Bronchial epithelial cell (primary cell): ENCODE measurements at places on chromosomes 2 and 18. TPM values are rescaled to one million over a fixed set of nuclear protein-coding genes. Genes with fewer than 3 reads are reported as not detected.

MAL gene
- total RNA-seq, result 1.1 and 11.0 TPM in 2 replicates

ABCG5 gene
- not detected in 2 replicates for total RNA-seq

GLI2 gene
- total RNA-seq, result under 0.01 and 0.26 TPM in 2 replicates

MAP3K19 gene
- not detected in 2 replicates for total RNA-seq

OSR1 gene
- 1.3 and 1.7 TPM in 2 replicates for total RNA-seq

DOK6 gene
- not detected in 2 replicates for total RNA-seq

LRATD1 gene
- 23.2 and 27.8 TPM in 2 replicates for total RNA-seq
